Progenitor cell of endocrine pancreas (in vitro differentiated cells): ENCODE measurements at places on chromosomes 7 and 10. TPM values are rescaled to one million over a fixed set of nuclear protein-coding genes. Genes with fewer than 3 reads are reported as not detected.

DNA sequence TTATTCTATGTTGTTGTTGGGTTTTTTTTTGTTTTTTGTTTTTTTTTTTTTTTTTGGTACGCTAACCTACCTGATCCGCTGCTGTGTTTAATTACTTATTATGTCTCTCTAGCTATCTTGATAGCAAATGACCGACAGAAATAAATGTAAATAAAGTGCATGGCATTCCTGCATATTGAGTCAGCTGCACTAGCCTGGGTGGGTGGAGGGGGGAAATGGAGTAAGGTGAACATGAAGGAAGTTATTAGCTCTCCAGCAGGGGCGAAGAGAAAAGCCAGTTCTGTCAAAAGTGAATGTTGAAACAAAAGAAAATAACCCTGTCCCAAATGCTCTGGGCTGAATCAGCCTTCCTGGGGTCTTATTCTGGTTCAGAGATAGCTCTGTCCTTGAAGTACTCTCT, 210.7 kb upstream of the MDFIC start:
- DNase-seq, result no peak
- H3K27ac ChIP-seq, result no peak overlapping the region
- no peaks in the 10 kb centered on the region for H3K36me3 ChIP-seq

DNA sequence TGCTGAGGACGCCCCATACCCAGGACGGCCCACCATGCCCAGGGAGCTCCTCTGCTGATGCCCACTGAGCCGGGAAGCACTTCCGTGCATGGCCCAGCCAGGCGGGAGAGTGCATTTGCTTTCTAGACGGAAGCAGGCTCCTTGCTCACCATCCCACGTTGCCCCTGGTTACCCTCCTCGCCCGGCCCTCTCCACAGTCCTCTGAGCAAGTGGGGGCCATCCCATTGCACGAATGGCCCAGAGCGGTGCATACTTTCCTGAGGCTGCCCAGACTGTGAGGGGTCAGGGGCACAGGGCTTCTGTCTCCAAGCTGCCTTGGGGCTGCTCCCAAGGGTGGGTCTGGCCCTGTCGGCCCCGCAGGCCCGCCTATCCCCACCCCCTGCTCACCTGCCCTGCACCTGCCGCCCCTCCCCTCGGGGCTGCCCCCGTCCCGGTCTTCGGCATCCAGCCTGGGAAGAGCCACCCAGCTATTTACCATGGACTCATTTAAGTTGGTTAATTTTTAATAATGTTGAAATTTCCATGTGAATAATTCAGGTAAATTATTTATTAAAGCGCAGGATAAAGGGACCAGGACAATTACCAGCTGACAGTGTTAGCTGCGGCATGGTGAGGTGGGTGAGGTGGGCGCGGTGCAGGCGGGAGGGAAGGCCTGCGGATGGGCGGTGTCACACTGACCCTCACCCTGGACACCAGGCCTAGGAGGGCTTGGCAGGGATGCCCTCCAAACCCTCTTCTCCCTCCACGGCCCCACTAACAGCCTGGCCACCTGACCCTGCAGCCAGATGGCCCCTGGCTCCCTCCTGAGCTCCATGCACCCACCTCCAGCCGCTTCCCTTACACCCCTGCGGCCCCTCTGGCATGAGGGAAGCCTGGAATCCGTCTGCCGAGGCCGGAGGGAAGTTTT, 104.4 kb downstream of the MICALL2 start:
- H3K4me1 ChIP-seq, result no peaks in the 10 kb centered on the region
- H3K4me3 ChIP-seq, result no peak overlapping the region
- H3K36me3 ChIP-seq, result no peaks in the 10 kb centered on the region
- H3K27me3 ChIP-seq, result peaks cover 11% of the 10 kb centered on the region

DNA sequence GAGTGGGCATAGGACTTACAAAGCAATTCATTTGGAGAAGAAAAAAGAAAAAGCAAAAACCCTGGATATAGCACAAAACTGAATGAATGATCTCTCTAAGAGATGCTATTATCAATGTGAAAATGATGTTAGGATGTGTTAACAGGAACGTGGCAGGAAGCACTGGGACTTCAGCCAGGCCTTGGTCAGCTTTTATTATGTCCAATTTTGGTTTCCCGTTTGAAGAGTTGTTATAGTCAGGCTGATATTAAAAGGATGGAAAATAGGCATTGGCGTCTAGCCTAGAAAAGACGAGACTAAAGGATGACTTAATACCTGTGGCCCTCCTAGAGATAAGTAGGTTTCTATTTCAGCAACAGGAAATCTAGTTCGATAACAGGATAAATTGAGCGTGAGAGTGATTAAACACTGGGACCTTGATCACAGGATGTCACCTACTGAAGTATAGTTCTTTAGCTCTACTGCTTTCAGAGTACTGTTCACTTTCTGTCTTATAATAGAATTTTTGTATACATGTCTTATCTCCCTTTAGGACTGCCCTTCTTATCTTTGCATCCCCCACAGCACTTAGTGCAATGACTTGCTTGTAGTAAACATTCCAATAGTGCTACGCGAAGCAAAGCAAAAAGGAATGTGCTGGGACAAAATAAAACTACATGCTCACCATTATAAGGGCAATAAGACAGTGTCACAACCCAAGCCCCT, 99.8 kb upstream of the AGBL3 start:
- H3K4me3 ChIP-seq, result no peak overlapping the region
- peaks cover 2% of the 10 kb centered on the region for H3K36me3 ChIP-seq
- H3K4me1 ChIP-seq, result peaks cover 39% of the 10 kb centered on the region
- H3K27ac ChIP-seq, result peak overlapping the region; percentile 92

- no peak for DNase-seq
- no peaks in the 10 kb centered on the region for H3K36me3 ChIP-seq
- H3K4me3 ChIP-seq, result no peak overlapping the region
- H3K27ac ChIP-seq, result no peak overlapping the region
Observed at GRCh38 chr10:76881477-76882220, 756.0 kb downstream of the KCNMA1 start.

DNA sequence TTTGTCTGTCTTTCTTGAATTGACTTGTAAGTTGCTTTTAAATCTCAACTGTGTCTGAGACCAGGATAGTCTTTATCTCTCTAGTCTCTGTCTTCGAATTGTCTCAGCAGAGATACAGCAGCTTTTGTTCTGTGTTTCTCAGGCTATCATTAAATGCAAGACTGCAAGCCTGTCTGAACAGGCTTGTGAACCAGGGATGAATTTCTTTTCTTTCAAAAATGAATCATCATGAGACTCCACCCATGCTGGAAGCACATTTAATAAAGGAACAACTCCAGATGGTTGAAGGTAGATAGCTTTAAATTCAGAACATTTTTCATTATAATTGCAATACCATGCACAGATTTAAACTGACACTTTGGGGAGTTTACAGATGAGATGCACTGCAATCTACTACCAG, 155.9 kb downstream of the SEC23IP start:
- H3K27ac ChIP-seq, result no peak overlapping the region
- no peaks in the 10 kb centered on the region for H3K36me3 ChIP-seq
- H3K27me3 ChIP-seq, result peaks cover 4% of the 10 kb centered on the region
- no peak for DNase-seq
- no peak overlapping the region for H3K4me3 ChIP-seq

- DNase-seq, result no peak
- H3K27ac ChIP-seq, result no peak overlapping the region
- H3K4me3 ChIP-seq, result no peak overlapping the region
- no peaks in the 10 kb centered on the region for H3K4me1 ChIP-seq
- peaks cover 17% of the 10 kb centered on the region for H3K27me3 ChIP-seq
- H3K36me3 ChIP-seq, result no peaks in the 10 kb centered on the region
Observed at GRCh38 chr10:102832987-102833386, 4.2 kb downstream of the CYP17A1 start.

- no peak overlapping the region for H3K4me3 ChIP-seq
- H3K27me3 ChIP-seq, result peaks cover 51% of the 10 kb centered on the region
- no peaks in the 10 kb centered on the region for H3K4me1 ChIP-seq
- H3K36me3 ChIP-seq, result no peaks in the 10 kb centered on the region
- no peak overlapping the region for H3K27ac ChIP-seq
Observed at GRCh38 chr10:123906884-123907652, 15.5 kb upstream of the CPXM2 start.

- no peak overlapping the region for H3K27ac ChIP-seq
- H3K27me3 ChIP-seq, result no peaks in the 10 kb centered on the region
- H3K4me3 ChIP-seq, result no peak overlapping the region
- peaks cover 8% of the 10 kb centered on the region for H3K4me1 ChIP-seq
- no peak for DNase-seq
- peaks cover 18% of the 10 kb centered on the region for H3K36me3 ChIP-seq
Observed at GRCh38 chr7:50641442-50642405, 76.5 kb upstream of the DDC start.

GRCh38 chr7:138400400-138400886, 59.6 kb upstream of the TRIM24 start:
- no peak overlapping the region for H3K4me3 ChIP-seq
- H3K27me3 ChIP-seq, result no peaks in the 10 kb centered on the region
- H3K36me3 ChIP-seq, result peaks cover 3% of the 10 kb centered on the region
- H3K27ac ChIP-seq, result no peak overlapping the region

GRCh38 chr7:28629216-28629842, 217.0 kb downstream of the CREB5 start:
- H3K4me1 ChIP-seq, result peaks cover 5% of the 10 kb centered on the region
- H3K36me3 ChIP-seq, result no peaks in the 10 kb centered on the region
- H3K4me3 ChIP-seq, result no peak overlapping the region
- no peak overlapping the region for H3K27ac ChIP-seq
- no peak for DNase-seq

GRCh38 chr7:115952832-115953231, 77.7 kb downstream of the TFEC start:
- no peak overlapping the region for H3K27ac ChIP-seq
- peaks cover 2% of the 10 kb centered on the region for H3K4me1 ChIP-seq
- no peaks in the 10 kb centered on the region for H3K36me3 ChIP-seq
- no peaks in the 10 kb centered on the region for H3K27me3 ChIP-seq

DNA sequence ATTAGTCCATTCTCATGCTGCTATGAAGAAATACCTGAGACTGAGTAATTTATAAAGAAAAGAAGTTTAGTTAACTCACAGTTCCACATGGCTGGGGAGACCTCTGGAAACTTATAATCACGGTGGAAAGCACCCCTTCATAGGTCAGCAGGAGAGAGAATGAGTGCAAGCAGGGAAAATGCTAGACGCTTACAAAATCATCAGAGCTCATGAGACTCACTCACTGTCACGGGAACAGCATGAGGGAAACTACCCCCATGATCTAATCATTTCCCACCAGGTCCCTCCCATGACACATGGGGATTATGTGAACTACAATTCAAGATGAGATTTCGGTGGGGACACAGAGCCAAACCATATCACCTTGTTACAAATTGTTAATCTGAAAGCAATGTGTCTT, 15.8 kb downstream of the TAS2R39 start:
- no peak overlapping the region for H3K27ac ChIP-seq
- no peaks in the 10 kb centered on the region for H3K4me1 ChIP-seq
- H3K36me3 ChIP-seq, result no peaks in the 10 kb centered on the region
- H3K4me3 ChIP-seq, result no peak overlapping the region

DNA sequence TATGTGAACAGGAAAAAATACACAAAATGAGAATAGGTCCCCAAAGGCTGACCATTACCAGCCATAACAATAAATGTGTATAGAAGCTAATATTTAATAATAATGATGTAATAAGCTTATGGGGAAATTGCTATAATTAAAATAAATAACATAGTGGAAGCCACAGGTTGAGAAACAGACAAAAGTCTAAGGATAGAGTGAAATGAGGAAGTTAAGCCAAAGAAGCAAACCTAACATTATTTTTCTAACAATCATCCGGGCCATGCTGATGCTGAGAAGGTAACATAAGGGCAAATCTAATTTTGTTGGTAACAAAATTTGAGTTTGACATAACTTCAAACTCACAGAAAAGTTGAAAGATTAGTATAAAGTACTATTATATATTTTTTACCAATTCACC, 115.9 kb downstream of the MICU1 start:
- H3K4me1 ChIP-seq, result no peaks in the 10 kb centered on the region
- no peak overlapping the region for H3K4me3 ChIP-seq
- peaks cover 17% of the 10 kb centered on the region for H3K36me3 ChIP-seq
- H3K27me3 ChIP-seq, result no peaks in the 10 kb centered on the region

GRCh38 chr7:108598153-108598552, 28.5 kb downstream of the DNAJB9 start:
- H3K27ac ChIP-seq, result no peak overlapping the region
- no peak for DNase-seq
- peaks cover 77% of the 10 kb centered on the region for H3K27me3 ChIP-seq

- no peak overlapping the region for H3K4me3 ChIP-seq
- H3K27ac ChIP-seq, result no peak overlapping the region
- DNase-seq, result no peak
- peaks cover 37% of the 10 kb centered on the region for H3K36me3 ChIP-seq
- H3K4me1 ChIP-seq, result peaks cover 19% of the 10 kb centered on the region
Observed at GRCh38 chr7:155741082-155741481, 71.2 kb downstream of the SHH start.

DNA sequence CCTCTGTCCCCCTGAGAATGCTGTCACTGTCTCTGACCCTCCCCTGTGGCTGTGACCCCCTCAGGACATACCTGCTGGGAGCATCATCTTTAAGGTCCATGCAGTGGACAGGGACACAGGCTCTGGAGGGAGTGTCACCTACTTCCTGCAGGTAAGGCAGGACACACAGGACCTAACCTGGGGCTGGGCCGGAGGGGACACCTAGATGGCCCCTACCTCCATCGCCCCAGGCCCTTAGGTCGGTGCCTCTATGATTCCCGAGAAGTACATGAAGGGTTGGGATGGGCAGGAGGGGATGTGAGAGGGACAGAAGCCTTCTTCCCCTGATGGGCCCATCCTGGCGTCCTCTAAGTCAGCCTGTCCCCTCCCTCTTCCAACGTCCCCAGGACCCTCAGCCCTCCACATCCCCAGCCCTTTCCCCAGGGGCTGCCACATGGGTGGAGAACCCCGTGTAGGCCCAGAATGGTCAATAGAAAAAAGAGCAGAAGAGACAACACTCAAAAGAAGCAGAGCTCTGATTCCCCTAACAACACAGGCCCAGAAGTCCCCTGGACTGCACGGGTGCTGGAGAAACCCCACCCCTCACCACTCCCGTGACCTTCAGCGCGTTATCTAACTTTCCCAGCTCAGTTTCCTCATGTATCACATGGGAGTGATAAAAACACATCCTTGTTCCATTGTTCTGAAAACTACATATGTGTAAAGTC, 6.4 kb downstream of the CDHR1 start:
- DNase-seq, result no peak
- peaks cover 52% of the 10 kb centered on the region for H3K27me3 ChIP-seq
- H3K36me3 ChIP-seq, result no peaks in the 10 kb centered on the region
- no peaks in the 10 kb centered on the region for H3K4me1 ChIP-seq

GRCh38 chr10:46523962-46524471, 32.4 kb downstream of the GPRIN2 start:
- H3K4me3 ChIP-seq, result no peak overlapping the region
- no peaks in the 10 kb centered on the region for H3K4me1 ChIP-seq
- H3K27ac ChIP-seq, result no peak overlapping the region
- H3K27me3 ChIP-seq, result no peaks in the 10 kb centered on the region
- H3K36me3 ChIP-seq, result no peaks in the 10 kb centered on the region

Gene CDK5
- 22.6 and 24.9 TPM in 2 replicates for total RNA-seq

Gene ABCB4
- 0.60 and 0.65 TPM in 2 replicates for total RNA-seq

Gene PON3
- 0.14 TPM in 1 of 2 replicates, not detected in the other for total RNA-seq

Gene OR2A12
- total RNA-seq, result not detected in 2 replicates

Gene VSTM2A
- 1.1 TPM in 2 replicates for total RNA-seq

Gene PTPRZ1
- total RNA-seq, result 0.74 and 1.6 TPM in 2 replicates

Gene BHLHA15
- 0.57 and 1.7 TPM in 2 replicates for total RNA-seq

Gene PRSS58
- total RNA-seq, result not detected in 2 replicates

Gene CTTNBP2
- total RNA-seq, result 9.5 and 14.0 TPM in 2 replicates

Gene MMD2
- total RNA-seq, result not detected in 2 replicates

Gene TRUB1
- 21.2 and 25.3 TPM in 2 replicates for total RNA-seq

Gene HOXA3
- 77.4 and 85.5 TPM in 2 replicates for total RNA-seq

Gene SLC26A4
- 0.42 and 0.43 TPM in 2 replicates for total RNA-seq

Gene CACNA2D1
- total RNA-seq, result 25.1 and 27.4 TPM in 2 replicates

Gene DPP6
- 13.1 and 13.4 TPM in 2 replicates for total RNA-seq

Gene ASAH2
- 6.1 and 6.6 TPM in 2 replicates for total RNA-seq

Gene ZEB1
- 1.2 and 1.7 TPM in 2 replicates for total RNA-seq

Gene GIGYF1
- 89.3 and 95.1 TPM in 2 replicates for total RNA-seq
